ENCODE measurements at places on chromosomes 6 and 20. TPM values are rescaled to one million over a fixed set of nuclear protein-coding genes. Genes with fewer than 3 reads are reported as not detected.

DNA sequence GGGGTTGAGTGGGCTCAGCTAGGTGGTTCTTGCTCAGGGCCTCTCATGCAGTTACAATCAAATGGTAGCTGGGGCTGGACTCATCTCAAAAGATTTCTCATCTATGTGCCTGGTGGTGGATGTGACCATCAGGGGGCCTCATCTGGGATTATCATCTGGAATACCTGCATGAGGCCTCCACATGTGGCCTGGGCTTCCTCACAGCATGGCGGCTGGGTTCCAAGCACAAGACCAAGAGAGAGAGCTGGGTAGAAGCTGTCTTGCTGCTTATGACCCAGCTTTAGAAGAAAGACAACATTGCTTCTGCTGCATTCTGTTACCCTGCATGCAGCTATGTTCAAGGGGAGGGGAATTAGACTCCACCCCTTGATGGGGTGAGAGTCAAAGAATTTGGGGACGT is 22.5 kb downstream of the ARHGAP40 start:
- DNase-seq: no peak

HSPA1L gene
- total RNA-seq: not detected

DNA sequence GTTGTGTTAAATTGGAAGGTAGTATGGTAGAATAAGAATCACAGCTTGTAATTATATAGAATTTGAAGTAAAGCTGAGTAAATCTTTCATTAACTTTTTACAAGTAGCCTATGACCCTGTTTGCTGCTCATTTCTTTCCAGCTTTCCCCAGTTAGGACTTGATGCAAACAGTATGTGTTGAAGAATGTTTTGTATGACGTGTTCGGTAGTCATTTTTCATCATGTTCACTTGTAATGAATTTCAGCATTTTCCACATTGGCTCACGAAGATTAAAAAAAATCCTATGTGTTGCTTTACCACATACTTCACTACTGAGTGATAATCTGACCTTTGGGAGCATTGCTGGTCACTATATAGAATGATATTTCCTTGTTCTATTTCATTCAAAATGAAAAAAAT is 162.4 kb downstream of the CDKAL1 start:
- no peak for DNase-seq

DDX39B gene
- 519 TPM for total RNA-seq

DNA sequence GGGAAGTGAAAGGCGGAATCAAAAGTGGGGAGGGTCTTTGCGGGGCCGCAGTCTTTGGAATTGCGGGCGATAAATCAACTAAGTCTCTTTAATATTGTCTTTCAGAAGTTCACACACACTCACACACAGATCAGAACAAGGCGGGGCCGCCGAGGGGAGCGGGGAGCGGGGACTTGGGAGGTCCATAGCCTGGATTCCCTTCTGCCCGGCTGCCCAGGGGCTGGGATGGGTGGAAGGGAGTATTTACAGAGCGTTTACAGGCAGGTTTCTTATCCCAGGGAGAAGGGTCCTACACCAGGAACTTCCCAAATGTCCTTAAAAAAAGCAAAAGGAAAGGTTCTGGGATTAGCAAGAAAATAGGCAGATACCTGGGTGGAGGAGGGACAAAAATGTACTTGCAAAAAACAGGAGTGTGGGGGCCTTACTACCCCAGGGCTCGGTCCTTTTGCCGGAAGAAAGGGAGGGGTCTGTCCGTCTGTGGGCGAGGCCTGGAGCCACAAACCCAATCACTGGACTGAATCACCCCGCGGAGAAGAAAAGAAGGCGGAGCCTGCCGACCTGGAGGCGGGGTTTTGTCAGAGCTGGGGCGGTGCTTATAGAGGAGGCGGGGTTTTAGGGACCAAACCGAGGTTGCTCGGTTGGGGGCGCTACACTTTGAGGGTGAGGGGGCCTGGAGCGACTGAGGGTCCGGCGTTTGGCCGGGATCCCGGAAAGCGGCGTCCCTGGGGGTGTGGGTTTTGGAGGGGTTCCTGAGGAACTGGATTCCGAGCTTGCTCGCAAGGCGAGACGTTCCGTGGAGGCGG is 3.2 kb downstream of the PRRT1 start:
- peak; percentile 58 for DNase-seq

BTNL2 gene
- not detected for total RNA-seq

GRCh38 chr6:108806665-108807064 is 41.6 kb upstream of the ARMC2 start:
- DNase-seq: no peak

KIAA0408 gene
- total RNA-seq: 7.0 TPM

DNA sequence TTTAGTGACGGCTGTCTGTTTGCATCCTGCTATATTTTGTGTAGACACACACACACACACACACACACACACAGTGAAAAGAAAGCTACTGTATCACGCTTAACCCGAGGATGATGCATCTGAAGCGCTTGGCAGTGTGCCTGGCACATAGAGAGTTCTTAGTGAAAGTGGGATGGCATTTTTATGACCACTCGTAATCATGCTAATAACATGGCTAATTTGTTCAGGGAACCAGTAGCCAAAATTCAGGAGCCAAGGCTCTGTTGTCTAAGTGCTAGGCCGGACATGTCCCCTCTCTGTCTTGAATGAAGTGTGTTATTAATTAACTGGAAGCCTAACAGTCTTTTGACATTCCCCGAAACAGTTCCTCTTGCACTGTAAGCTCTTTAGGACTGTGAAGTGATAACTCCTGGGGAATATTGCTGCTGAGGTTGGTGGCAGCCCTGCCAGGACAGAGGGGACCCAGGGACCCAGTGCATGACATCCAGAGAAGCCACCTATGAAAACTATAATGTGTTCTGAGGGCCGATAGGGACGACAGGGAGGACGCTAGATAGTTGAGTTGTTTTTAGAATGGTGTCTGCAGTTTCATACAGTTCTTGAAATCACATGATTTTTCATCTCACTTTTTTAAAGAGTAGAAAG is 45.0 kb upstream of the IRF4 start:
- no peak for DNase-seq

- DNase-seq: peak; percentile 58
Observed at GRCh38 chr6:26022132-26022472, 59.5 kb downstream of the TRIM38 start.

GRCh38 chr20:7696311-7696710 is 243.9 kb downstream of the HAO1 start:
- DNase-seq: no peak

DNA sequence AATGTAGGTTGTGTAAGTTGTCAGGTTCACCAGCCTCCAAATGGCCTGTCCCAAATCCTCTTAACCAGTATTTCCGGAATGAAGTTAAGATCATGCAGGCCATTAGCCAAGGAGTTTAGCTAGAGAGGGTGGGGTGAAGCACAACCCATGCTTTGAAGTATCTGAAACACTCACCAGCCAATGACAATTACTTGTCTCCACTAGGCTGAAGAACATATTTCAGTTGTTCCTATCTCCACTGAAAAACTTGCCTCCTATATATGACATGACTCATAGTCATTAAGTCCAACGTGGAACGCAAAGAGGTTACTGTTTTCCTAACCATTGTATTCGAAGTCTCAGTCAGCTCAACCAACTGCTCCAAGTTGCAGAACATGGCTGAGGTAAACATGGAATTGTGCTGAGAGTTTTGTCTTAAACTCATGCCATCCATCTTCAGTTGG is 37.4 kb upstream of the TNFAIP3 start:
- DNase-seq: no peak

NKAPL gene
- total RNA-seq: not detected

DNA sequence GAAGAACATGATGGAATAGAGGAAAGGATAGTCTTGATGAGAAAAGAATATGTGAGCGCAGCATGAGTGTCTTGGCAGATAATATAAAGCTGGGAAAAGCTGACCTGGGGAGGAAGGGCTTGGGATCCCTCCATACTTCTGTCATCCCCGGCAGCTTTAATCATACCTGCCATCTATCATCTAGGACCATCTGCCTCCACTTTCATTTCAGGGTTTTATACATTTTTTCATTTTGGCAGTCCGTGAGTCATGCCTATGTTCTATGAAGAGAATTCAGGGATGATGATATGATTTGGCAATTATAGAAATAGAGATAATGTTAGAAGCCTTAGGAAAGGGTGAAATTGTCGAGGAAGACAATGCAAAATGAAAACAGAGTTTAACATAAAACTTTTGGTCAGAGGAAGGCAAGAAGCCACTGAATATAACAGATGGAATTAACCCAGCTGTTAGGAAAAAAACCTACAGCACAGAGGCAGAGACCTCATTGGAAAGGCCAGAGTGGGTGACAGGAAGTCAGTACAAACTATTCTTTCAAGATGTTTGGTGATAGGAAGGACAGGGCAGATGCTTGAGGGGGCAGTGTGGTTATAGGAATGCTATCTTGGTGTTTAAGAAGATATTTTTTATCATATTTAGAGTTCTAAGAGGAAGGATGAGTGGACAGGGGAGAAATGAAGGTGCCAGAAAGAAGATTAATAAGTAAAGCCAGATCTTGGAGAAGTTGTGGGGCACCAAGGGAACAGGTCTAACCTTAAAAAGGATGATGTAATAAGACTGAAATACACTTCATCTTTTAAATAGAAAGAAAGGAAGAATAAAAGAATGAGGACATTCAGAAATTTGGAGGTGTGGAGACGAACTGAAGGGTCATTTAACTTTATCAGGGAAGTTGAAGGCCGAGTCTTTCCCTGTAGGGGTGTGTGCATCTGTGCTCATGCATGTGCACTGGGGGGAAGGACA is 37.8 kb downstream of the MARCKS start:
- DNase-seq: no peak

DNA sequence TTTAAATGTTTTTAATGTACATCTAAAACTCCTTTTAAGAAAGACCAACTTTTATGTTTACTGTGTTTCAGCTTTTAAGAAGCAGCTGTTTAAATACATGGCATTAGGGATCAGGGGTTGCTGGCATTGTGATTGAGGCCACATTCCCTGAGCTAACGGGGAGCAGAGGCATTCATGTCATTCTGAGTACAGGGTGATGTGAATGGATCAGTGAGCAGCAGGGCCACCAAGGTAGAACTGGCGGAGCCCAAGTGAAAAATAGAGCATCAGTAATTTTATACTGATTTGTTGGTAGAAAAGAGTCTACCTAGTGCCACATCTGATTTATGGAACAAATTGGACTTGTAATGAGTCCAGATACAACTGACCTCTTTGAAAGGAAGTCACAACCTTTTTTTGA is 467.3 kb downstream of the ADGRB3 start:
- DNase-seq: no peak

- DNase-seq: no peak
Observed at GRCh38 chr6:76453270-76453669, 380.8 kb upstream of the IMPG1 start.

GRCh38 chr6:117840541-117840983 is 66.5 kb upstream of the SLC35F1 start:
- no peak for DNase-seq

DNA sequence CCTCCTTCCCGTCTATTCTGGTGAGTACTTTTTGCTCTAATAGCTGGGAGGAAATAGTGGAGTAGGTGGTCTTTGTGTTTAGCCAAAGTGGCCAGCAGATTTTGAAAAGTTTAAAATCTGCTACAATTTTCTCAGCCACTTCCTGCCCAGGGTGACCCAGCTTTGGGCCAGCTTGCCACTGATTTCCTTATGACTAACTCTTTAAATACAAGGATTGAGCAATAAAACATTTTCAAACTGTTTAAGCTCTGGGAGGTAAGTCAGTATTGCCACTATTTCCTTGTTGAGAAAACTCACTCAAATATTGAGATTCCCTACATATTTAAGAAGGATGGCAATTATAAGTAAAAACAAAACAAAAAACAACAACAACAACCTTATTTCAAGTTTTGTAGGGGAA is 54.5 kb downstream of the TRMT11 start:
- DNase-seq: peak; percentile 58

DNA sequence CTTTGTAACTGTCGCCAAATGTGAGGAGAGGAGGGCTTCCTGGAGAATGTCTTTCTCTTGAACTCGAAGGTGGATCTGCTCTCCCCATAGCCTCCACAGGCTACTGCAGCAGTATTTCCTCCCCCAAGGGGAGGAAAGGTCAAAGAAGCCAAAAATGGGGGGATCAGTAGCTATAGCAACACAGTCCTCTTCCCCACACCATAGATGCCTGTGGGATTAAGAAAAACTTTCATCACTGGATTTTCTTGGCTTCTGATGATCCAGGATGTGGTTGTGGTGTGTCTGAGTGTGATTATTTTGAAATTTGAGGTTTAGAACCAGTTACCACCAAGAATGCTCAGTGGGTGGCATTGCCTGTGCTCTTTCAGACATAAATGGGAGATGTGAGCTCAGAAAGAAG is 140.1 kb upstream of the SPACA1 start:
- DNase-seq: no peak

- no peak for DNase-seq
Observed at GRCh38 chr6:147046141-147046877, 157.9 kb upstream of the STXBP5 start.

DNA sequence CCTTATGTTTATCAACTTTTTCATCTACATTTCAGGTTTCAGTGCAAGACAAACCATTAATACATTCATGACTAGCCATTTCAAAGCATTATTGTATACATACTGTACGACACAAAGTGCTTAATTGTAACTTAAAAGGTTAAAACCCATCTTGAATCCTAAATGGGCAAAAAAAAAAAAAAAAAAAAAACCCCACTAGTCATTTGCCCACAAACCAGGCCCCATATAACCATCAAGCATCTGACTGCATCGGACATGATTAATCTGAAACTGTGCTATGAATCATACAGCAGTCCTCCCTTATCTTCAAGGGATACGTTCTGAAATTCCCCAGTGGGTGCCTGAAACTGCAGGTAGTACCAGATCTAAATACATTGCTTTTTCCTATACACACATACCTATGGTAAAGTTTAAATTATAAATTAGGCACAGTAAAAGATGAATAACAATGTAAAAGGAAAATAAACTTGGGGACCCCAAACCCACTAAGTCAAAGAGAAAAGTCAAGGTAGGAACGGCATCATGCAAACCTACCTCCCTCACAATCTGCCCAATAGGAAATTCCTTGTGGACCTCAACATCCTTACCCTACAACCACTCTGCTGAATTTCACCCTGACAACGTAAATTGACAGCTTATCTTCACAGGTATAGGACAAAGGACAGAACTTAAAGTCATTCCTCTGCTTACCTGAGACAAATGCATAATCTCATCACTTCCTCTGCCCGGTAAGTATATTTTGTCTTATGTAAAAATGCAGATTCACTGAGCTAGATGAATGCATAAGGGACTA is 14.3 kb downstream of the B4GALT5 start:
- DNase-seq: no peak

- DNase-seq: no peak
Observed at GRCh38 chr6:21560249-21560648, 33.3 kb upstream of the SOX4 start.

GRCh38 chr20:21096321-21097043 is 9.7 kb downstream of the LINC00237 start:
- DNase-seq: no peak

DNA sequence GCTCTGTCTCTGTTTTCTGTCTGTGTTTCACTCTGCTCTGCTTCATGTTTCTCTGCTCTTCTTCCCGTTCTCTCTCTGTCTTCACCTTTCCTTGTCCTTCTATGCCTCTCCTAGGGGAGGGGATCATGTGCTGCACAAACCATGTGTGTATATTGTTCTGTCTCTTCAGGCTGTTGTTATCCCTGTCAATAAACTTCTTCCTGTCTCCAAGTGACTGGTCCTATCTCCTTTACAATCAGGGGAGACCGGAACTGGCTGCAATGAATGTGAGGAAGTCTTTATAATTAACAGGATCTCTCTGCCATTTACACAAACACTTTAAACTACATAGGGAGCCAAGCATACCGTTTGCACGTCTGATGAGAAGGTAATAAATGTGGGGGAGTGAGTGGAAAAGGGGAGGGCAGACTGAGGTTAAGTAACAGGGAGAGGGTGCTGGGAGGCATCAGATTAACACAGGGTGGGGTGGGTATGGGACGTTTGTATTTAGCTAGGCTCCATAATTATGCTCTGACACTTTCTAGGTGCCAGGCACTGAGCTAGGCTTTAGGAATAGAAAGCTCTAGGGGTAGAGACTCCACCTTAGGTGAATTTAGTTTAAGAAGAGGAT is 626.1 kb downstream of the DHX35 start:
- no peak for DNase-seq

GPR63 gene
- 2.2 TPM for total RNA-seq
